ENCODE measurements at places on chromosomes 2 and 18. TPM values are rescaled to one million over a fixed set of nuclear protein-coding genes. Genes with fewer than 3 reads are reported as not detected.
A peak's percentile ranks its signal among the peaks of the same experiment; 100 is the strongest.

The ANKRD29 gene
- 8.9 TPM for polyA plus RNA-seq

The C2orf66 gene
- polyA plus RNA-seq = not detected

The ANKRD30BL gene
- not detected for polyA plus RNA-seq

The GPR35 gene
- 10.1 TPM for polyA plus RNA-seq

The LAMA3 gene
- polyA plus RNA-seq = 27.8 TPM

The MAP2 gene
- 5.8 TPM for polyA plus RNA-seq

The GPR75 gene
- 0.07 TPM for polyA plus RNA-seq

DNA sequence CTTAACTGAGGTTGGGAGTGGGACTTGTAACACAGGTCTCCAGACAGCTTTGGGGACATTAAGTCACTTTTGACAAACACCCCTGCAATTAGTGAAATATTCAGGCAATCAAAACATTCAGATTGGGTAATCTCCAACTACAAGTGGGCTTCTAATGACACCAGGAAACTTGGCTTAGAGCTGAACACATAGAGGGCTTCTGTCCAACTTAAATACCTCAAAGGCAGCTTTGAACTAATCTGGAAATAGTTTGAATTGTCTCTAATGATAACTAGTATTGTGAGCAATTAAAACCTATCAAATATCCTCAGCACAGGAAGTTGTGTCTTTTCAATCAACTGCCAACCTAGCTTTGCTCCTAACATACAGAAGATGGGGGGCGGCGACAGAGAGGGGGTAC, 5.1 kb upstream of the ASPRV1 start:
- H3K27me3 ChIP-seq = no peaks in the 10 kb centered on the region
- H3K27ac ChIP-seq = no peak overlapping the region

DNA sequence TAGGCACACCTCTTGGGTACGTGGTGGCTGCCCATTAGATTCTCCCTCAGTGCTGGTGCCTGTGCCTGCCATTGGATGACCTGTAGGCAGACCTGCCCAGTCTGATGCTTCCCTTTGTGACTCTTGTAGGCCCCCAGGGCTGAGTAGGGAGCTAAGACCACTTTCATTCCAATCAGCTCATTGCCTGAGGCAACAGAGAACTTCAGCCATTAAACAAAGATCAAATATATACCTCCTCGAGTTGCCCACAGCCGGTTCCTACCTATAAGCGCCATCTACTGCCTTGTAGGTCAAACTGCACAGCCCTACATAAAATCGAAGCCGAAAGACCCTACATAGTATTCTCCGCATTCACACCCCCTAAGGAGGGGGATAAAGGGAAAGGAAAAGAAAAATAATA, 184.6 kb downstream of the ETAA1 start:
- H3K27ac ChIP-seq = no peak overlapping the region
- no peaks in the 10 kb centered on the region for H3K36me3 ChIP-seq
- H3K4me3 ChIP-seq = no peak overlapping the region

DNA sequence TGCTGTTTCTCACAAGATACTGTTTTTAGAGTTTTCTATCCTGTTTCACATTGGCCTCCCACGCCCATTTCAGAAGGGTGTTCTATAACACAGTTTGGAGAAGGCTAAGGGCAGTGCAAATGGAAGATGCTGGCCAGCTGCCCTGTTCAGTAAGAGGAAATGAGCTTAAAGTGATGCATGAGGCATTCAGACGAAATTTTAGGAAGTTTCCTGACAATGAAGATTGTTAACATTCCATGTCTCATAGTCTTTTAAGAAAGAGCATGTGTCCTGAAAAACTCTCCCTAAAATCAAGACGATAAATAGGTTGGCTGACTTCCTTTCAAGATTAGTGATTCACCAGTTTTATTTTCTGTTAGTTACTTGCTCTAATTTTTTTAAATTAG, 484.2 kb upstream of the NRP2 start:
- H3K27ac ChIP-seq = no peak overlapping the region
- H3K4me3 ChIP-seq = no peak overlapping the region
- no peaks in the 10 kb centered on the region for H3K27me3 ChIP-seq
- no peaks in the 10 kb centered on the region for H3K36me3 ChIP-seq
- DNase-seq = no peak

DNA sequence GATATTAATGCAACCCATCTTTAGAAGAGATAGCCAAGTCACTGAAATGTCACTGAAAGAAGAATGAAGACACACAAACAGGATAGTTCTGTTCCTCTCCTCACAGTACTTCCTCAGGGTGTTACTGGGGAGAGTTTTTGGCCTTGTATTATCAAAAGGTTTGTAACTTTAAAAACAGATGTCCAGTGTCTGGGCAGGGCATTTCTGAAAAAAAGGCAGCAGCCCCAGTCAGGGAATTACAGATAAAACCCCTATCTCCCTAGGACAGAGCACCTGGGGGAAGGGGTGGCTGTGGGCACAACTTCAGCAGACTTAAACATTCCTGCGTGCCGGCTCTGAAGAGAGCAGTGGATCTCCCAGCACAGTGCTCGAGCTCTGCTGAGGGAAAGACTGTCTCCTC, 30.8 kb downstream of the LANCL1 start:
- H3K27me3 ChIP-seq = no peaks in the 10 kb centered on the region
- peaks cover 3% of the 10 kb centered on the region for H3K4me1 ChIP-seq
- H3K36me3 ChIP-seq = no peaks in the 10 kb centered on the region
- no peak for DNase-seq
- no peak overlapping the region for H3K4me3 ChIP-seq
- H3K27ac ChIP-seq = no peak overlapping the region

GRCh38 chr2:128420131-128420530, 101.5 kb upstream of the HS6ST1 start:
- no peaks in the 10 kb centered on the region for H3K4me1 ChIP-seq
- H3K4me3 ChIP-seq = no peak overlapping the region
- no peaks in the 10 kb centered on the region for H3K27me3 ChIP-seq
- no peaks in the 10 kb centered on the region for H3K36me3 ChIP-seq

DNA sequence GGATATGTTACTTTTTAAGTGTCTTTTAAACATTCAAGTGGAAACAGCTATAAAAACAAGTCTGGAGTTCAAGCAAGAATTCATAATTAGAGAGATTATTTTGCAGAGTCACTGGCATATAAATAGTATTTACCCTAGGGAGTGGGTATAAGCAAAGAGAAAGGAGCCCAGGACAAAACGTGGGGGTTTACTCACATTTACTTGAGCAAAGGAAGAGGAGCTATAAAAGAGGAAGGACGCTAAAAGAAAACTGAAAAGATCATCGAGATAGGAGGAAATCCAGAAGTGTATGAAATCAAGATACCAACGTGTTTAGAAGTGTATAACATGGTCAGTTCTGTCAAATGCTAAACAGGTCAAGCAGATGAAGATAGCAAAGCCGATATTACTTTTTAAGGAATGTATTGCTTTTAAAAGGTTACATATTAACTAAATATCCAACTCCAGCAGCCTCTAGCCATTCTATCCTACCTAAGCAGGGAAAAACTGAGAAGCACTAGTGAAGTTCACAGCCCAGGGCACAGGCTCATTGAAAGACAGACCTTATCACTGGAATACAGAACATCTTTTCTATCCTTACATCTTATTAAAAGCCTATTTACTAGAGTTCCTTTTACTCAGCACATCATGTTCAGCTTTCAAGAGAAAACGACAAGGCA, 8.6 kb downstream of the KANSL1L start:
- H3K4me1 ChIP-seq = peaks cover 7% of the 10 kb centered on the region
- DNase-seq = no peak
- H3K4me3 ChIP-seq = no peak overlapping the region
- peak overlapping the region; percentile 9 for H3K27ac ChIP-seq
- no peaks in the 10 kb centered on the region for H3K27me3 ChIP-seq

GRCh38 chr18:37334631-37335408, 230.8 kb downstream of the CELF4 start:
- no peak for DNase-seq
- H3K36me3 ChIP-seq = no peaks in the 10 kb centered on the region
- no peak overlapping the region for H3K27ac ChIP-seq
- no peaks in the 10 kb centered on the region for H3K4me1 ChIP-seq
- no peak overlapping the region for H3K4me3 ChIP-seq
- H3K27me3 ChIP-seq = no peaks in the 10 kb centered on the region

DNA sequence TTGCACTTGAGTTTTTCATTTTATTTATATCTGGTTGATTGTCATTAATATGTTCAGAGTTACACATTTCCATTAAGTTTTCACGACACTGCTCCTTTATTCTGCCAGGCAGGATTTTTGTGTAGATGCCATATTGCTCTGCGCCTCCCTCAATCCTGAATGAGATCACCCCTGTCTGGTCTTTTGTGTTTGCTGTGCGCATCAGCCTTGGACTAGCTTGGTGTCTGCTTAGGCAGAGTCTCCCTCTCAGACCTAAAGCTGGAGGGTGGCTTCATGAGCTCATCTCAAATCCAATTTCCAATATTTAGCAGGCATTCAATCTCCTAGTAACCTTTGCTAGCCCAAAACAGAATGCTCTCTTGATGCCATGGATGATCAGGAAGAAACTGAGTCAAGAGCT, 137.4 kb downstream of the SMAD7 start:
- no peaks in the 10 kb centered on the region for H3K36me3 ChIP-seq
- DNase-seq = no peak
- H3K27me3 ChIP-seq = no peaks in the 10 kb centered on the region

GRCh38 chr2:18062892-18063291, 184.4 kb downstream of the KCNS3 start:
- H3K4me1 ChIP-seq = peaks cover 9% of the 10 kb centered on the region
- no peak overlapping the region for H3K27ac ChIP-seq
- H3K27me3 ChIP-seq = peaks cover 11% of the 10 kb centered on the region
- DNase-seq = no peak
